Hematopoietic multipotent progenitor cell treated with erythropoietin and hydrocortisone succinate and interleukin-3 and kit ligand, for 6 days (in vitro differentiated cells): ENCODE measurements at places on chromosomes 2 and 18.

GRCh38 chr18:78238404-78239089 lies 741.1 kb upstream of the SALL3 start:
- DNase-seq, result no peak

DNA sequence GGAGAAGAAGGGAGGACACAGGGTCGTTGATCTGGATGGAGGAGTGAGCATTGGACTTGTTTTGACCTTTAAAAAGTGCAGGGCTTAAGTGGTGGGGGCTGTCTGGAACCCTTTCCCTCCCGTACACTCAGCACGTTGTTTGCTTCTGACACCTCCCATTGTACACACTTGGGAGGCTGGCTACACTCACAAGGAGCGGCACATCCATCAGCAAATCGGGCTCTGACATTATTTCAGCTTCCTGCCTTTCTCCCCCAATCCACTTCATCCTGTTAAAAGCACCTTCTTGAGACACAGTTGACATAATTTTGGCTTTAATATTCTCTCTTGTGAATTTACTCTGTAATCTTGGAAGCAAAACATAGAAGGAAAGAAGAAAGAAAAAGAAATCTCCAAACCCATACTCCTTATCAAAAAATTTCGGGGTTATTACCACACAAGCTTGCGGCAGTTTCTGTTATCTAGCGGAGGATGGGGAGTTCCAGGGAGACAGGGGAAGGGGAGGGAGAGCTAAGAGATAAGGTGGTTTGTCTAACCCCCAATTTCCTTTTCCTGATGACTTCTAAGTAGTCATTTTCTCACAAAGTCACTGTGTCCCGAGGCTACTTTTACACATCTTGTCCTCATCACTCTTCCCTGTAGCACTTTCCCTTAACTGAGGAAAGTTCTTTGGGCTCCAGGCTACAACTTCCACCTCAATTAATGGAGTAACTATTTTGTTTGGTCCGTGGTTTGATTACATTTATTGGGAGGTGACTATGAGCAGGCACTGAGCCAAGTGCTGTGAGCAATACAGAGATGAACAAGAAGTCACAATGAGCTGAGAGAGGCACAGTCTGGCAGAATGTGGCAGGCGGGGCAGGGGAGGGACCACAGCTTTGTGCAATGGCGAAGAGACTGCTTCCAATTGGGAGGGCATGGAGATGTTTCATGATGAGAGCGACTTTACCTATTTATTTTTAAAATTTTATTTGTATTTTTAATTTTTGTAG lies 240.1 kb upstream of the MEX3C start:
- peak; percentile 49 for DNase-seq

DNA sequence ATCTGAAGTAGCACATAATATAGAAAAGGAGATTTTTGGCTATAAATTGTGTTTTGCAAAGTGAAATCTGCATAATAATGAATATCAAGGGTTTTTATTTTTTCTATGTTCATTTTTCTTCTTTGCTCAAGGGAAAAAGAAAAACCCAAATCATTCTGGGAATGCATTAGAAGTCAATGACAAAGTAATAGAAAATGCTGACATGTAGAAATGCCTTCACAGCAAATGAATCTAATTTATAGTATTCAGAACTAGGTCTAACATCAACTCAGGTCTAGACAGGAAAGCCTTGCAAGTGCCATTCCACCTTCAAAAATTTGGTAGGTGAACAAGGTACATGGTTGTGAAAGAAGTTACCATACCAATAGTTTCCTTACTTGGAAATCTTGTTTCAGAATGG lies 831.5 kb upstream of the CELF4 start:
- no peak for DNase-seq

DNA sequence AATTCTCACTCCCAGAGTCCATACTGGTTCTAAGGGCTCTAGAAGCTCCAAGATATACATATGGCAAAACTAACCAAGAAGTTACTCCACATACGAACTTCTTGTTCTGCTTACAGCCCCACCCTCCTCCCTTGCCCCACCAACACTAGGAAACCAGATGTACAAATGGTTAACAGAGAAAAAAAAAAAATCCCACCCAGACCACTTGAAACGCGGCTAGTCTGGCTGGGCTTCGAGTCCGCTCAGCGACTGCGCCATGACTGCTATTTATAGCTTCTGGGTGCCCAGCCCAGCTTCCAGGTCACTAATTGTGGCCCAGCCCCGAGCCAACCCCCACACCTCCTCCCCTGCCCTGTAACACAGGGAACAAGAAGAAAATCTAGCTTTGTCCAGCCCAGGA lies 47.0 kb upstream of the IHH start:
- DNase-seq, result peak; percentile 26

GRCh38 chr18:59079264-59079663 lies 60.4 kb upstream of the SEC11C start:
- no peak for DNase-seq

DNA sequence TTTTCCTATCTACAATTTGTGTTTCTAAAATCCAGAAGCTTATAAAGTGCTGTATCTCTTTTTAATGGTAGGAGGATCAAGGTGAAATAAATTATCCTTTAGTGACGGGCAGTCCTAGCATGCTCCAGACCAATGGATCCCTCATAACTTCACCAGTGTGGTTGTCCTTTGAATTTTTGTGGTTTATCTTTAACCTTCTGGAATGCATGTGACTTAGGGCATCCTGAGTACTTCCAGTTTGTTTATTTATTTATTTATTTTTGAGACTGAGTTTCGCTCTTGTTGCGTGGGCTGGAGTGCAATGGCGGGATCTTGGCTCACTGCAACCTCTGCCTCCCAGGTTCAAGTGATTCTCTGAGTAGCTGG lies 40.4 kb downstream of the NUP35 start:
- DNase-seq, result no peak

DNA sequence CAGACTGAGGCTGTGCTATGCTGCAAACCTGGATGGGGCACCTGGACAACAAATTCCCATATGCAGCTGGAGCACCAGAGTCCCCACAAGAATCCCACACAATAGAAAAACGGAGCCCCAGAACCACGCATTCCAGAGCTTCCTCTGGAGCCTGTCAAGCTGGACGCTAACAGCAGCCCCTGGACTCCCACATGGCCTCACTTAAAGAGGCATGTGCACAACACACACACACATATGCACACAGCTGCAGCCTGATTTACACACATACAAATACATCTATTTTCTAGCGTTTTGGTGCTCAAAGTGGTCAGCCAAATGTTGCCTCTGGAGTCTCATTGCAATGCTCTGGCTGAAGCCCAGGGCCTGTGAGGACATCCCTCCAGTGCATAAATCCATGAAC lies 632.7 kb upstream of the ID2 start:
- DNase-seq, result no peak

DNA sequence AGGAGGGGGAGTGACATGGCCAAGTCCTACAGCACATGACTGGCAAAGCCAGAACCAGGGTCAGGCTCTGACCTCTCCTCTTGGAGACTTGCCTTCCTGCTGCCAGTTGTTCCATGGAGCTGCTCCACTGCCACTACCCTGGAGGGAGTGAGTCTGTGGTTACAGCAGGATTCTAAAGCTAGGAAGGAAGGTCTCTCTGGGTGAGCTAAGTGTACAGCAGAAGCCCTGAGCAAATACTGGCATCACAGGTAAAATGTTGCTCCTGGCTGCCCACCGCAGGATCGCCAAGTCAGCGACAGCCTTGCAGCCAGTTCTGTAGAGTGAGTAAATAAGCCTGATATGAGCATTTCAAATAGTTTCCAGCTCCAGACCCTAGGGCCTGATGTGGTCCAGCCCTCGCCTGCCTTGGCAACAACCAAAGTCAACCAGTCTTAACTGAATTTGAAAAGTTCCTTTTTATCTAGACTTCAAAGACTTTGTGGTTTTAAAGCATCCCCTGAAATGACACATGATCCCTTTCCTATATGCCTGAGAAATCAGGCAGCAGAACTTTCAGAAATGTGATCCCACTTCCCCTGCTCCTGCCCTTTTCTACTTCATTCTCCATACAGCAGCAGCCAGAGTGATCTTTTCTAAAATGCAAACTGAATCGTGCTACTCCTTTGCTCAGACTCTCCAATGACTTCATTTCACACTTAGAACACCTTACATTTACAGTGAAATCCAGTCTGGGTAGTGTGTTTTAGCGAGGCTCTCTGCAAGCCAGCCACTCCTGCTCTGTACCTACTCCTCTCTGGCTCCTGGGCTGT lies 114.3 kb downstream of the MGAT5 start:
- no peak for DNase-seq

- no peak for DNase-seq
Observed at GRCh38 chr2:199113111-199113510, 344.6 kb downstream of the SATB2 start.

DNA sequence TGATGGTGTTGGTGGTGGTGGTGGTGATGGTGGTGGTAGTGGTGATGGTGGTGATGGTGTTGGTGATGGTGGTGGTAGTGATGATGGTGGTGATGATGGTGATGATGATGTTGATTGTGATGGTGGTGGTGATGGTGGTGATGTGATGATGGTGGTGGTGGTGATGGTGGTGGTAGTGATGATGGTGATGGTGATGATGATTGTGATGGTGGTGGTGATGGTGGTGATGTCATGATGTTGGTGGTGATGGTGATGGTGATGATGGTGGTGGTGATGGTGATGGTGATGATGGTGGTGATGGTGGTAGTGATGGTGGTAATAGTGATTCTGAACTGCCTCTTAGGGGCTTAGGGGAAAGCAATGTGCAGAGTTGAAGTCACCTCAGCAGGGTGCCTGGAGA lies 760.7 kb downstream of the GALR1 start:
- DNase-seq, result no peak

DNA sequence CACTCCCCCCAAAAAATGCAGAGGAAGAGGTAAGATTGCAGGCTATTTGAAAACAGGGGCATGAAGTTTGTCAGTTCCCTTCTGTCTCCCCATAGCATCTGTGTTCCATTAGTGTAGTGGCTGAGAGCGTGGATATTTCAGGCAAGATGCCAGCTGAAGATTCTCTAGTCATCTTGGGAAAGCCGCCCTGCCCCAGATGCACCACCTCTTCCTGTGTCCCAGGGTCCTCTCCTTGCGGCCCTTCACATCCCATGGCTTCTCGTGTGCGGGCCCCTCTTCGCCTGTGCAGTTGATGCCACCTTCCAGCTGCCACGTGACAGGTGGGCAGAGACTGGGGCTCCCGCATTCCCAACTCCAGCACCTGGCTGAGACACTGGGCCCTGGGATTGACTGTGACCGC lies 16.1 kb downstream of the TMEM127 start:
- DNase-seq, result no peak

GRCh38 chr2:233999182-233999581 lies 51.3 kb upstream of the SPP2 start:
- no peak for DNase-seq

GRCh38 chr2:177724398-177725287 lies 332.1 kb downstream of the AGPS start:
- DNase-seq, result peak; percentile 84

DNA sequence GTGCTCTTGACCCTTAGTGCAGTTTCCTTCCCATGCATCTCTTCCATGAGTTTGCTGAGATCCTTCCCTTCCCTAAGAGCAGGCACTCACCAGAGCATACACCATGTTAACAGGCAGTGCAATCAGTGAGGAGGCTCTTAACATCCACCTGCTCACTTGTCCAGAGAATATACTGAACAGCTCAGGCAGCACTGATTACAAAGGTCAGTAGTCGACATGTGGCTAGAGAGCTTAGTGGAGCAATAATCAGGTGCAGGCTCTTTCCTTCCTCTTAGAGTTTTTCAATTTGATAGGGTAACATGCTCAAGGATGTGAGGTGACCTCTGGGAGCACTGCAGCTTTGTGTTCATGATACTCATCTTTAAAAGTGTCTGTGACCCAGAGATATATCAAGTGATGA lies 144.1 kb upstream of the SETBP1 start:
- DNase-seq, result no peak

DNA sequence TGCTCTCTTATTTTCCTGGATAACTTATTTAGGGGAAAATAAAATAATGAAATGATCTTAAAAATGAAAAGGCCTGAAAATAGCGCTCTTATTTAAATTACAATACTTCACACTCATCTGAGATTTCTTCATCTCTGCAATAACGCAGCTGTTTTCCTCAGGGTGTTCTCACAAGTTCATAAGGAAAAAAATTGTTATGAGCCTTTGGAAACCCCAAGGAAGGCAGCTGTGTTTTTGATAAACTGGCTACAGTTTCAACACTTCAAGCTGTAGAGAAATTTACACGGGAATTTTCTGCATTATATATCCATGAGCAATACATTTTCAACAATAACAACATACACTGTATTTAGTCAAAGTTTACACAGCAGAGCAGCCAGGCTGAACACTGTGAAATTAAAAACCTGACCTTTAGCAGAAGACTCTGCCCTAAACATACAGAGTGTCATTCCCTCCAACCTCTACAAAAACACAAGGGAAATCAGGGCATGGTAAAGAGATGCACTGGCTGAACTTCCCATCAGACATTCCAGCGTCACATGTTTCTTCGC lies 959.6 kb downstream of the SLC4A3 start:
- no peak for DNase-seq

- no peak for DNase-seq
Observed at GRCh38 chr2:76169276-76170008, 458.7 kb upstream of the GCFC2 start.

DNA sequence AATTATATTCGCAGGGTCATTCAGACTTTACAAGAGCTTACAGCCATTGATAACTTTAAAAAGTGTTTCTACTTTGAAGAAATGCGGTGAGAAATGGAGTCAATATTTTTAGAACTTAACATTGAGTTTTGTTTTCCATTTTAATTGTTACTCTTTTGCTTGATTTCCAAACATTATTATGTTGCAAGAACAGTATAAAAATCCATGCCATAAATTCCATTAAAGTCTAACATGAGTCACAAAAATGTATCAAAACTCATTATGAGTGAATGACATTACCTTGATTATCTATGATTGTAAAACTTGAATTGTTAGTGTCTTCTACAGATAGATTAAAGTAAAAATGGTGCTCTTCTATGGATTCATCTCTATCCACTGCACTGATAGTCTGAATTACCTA lies 92.6 kb downstream of the CDH19 start:
- DNase-seq, result no peak

- DNase-seq, result no peak
Observed at GRCh38 chr18:22872900-22873537, 60.1 kb upstream of the RBBP8 start.

- DNase-seq, result no peak
Observed at GRCh38 chr2:175852879-175853615, 149.0 kb downstream of the LNPK start.
